ENCODE measurements at places on chromosomes 11 and 22.

GRCh38 chr11:61170566-61170965 is 9.3 kb upstream of the VPS37C start:
- no peak for DNase-seq

DNA sequence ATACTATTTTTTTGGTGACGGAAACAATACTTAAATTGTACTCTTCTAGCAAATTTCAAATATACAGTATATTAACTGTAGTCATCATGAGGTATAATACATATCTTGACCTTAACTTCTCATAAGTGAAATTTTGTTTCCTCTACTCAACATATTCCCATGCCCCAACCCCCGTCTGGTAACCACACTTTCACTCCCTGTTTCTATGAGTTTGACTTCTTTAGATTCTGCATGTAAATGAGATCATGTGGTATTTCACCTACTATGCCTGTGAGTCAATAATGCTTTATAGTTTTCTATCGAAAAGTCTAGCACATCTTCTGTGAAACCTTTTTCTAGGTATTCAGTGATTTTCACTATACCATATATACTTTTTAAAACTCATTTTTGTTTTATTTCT is 663.2 kb downstream of the CNTN5 start:
- no peak for DNase-seq

DNA sequence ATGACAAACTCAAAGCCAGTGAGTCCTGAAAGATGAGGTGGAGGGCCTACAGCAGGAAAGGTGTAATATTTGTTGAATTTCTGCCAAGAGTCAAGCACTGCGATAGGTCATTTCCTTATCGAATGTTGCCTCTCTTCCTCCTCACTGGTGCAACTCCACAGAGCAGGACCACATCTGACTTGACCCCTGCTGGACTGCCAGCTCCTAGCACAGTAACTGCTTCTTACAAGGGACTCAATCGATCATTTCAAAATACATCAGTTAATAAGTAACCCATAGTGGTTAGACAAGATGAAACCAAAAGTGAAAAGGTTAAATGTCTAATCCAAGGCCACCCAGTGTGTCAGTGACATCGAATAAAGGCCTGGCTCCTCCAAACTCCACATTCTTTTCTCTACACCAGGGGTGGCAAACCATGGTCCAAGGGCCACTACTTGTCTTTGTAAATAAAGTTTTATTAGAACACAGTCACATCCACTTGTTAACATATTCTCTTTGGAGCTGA is 98.5 kb upstream of the CSNK2A3 start:
- no peak for DNase-seq

DNA sequence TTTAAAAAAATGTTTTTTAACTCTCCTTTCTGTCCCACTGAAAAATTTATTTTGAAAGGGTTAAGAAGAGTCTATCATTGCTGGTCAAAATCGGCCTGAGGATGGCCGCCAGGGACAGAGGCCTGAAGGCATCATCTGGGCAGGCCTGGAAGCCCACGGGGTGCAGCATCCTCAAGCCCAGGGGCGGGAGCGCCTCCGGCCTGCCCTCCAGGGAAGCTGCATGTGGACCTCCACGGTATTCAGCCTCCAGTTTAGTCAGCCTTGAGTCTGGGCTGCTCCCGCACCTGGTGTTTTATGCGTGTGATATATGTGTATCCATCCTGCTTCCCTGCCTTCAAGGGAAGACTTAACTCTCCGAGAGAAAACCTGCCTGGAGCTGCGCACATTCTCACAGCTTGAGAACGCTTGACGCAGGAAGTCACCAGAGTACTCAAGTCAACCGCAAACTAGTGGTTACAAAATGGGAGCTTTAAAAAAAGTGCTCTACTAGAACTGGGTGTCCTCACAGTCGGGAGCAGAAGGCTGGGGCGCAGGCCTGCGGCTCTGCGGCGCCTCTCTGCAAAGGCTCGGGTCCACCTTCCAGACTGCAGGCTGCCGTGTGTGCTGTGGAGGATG is 13.6 kb upstream of the BID start:
- peak; percentile 71 for DNase-seq

DNA sequence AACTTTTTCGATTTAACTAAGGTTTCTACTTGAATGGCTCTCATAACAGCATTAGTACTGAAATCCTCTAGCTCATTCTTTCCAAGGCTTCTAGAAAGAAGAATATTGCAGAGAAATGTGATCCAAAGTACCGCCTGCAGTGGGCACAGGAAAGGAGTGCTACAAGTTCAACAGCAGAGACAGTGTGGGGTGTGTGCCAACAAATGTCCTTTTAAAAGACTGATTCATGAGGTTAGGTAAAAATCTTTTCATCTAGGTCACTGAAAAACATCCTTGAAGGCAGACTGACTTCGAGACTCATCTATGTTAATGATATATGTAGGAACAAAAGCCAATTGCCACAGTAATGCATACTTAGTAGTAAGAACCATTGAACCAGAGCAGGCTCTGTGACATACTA is 349.1 kb upstream of the PITPNB start:
- no peak for DNase-seq

DNA sequence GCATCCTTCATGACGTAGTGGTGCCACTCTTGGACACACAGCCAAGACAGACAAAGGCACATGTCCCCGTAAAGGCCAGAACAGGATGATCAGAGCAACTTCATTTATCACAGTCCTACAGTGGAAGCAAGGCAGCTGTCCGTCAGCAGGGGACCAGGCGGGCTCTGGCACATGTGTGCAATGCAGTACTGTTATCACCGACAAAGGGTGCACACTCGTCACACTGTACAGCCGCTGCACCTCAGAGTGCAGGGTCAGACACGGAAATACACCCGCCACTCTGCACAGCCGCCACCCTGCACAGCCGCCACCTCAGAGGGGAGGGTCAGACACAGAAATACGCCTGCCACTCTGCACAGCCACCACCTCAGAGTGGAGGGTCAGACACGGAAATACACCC is 13.4 kb upstream of the IL17REL start:
- DNase-seq = no peak

DNA sequence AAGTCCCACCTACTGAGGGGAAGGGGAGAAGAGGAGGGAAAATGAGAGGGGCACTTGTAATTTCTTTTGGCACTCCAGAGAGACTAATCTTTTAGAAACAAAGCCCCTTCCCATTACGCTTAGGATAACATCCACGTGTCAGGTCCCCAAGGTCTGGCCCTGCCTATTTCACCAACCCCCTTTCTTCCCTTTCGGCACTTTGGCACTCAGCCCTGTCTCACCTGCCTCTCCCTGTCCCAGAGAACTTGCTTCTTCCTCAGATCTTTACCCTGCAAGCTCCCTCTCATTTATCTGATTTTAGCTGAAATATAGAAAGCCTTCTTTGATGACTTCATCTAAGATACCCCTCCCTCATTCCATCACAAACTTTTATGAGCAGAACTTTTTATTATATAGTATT is 55.5 kb downstream of the RASSF10 start:
- DNase-seq = no peak

- no peak for DNase-seq
Measured at GRCh38 chr22:30878516-30879414, 89.8 kb downstream of the MORC2 start.

DNA sequence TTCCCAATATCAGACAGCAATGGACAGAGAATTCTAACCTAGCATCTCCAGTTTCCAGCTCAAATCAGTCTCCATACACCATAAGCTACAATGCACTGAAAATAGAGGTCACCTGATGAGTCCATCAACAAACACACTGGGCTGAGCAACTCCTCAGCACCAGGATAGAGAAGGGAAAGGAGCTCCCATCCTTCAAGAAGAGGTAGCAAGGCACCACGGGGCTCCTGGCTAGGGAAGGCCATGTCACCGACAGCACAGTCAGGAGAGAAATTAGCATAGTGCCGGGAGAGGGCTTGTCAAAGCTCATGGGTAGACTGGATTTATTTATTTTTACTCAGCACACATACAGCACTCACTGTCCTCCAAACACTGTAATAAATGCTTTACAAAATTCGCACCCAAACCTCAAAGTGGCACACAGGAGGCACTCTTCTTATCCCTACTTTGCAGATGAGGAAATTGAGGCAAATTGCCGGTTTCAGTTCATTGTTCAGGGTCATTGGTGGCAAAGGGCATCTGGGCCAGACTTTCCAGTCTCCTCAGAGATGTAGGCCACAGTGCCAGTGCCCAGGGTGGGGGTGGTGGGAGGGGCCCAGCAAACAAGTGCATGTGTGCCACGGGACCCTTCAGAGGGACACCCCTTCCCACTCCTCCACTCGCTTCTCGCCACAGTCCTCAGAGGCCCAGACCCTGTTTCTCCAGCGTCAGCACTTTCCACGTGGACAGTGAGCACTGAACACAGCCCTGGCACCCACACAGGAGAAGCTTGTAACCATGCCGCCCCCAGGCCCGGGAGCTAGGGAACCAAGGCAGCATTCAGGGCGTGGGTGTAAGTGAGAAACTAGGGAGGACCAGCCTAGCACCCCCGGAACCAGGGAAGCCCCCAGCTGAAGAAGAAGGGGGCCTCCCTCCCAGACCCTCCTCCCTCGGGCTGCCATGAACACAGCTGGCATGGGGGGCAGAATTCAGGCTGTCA is 1417.4 kb downstream of the TBC1D22A start:
- no peak for DNase-seq

GRCh38 chr11:120391292-120391691 is 55.1 kb downstream of the ARHGEF12 start:
- no peak for DNase-seq

DNA sequence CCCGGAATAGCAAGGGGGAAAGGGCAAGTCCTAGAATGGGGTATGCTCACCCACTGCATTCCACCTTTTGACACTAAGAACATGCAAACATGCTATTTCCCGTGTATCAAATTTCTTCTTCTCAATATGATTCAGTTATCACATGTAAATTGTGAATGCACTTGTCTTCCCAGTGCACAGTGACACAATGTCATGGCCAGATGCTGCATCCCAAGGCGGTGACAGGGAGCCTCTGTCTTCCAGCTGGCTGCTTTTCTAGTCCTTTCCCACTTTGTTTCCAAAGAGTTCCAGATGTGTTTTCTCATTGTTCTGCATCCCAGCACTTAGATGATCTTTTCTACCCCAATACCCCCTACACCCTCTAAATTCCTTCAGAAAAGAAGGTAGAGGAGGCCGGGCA is 12.4 kb downstream of the SLC25A18 start:
- no peak for DNase-seq

- no peak for DNase-seq
Measured at GRCh38 chr22:19406281-19406811, 25.2 kb downstream of the HIRA start.

DNA sequence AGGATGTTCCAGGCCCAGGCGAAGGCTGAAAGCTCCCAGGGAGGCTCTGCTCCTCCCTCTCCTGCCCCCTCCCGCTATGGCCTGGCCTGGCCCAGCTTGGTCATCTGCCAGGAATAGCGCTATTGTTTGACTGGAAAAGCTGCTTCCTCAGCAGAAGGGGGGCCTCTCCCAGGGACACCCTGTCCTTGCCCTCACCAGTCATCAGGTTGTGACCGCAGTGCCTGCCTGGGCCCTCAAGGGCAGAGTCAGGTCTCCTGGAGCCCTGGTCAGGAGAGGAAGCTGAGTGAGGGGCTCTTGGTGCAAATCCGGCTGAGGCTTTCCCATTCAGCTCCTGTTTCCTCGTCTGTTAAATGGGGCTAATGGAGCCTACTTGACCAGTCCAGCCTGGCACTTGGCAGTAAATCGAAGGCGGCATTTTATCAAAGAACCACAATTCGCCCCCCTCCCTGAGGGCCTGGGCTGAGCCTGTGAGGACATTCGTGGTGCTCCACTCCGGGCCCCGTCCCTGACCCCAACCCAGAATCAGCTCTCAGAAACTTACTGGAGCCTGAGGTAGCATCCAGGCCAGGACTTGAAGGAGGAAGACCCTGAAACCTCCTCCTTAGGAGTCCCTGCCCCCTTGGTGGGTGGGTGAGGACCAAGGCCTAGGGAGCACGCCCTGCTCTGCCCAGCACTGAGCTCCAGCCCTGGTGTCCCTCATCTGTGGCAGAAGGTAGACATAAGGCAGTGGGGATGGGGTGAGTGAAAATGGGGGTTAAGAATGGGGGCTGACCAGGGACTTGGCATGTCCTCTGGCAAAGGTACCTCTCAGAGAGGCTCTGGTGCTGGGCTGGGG is 2.0 kb upstream of the CASTOR1 start:
- no peak for DNase-seq

- DNase-seq = peak; percentile 56
Measured at GRCh38 chr11:110565357-110566336, 135.9 kb downstream of the FDX1 start.

- no peak for DNase-seq
Measured at GRCh38 chr11:134509381-134510232, 97.6 kb upstream of the B3GAT1 start.

DNA sequence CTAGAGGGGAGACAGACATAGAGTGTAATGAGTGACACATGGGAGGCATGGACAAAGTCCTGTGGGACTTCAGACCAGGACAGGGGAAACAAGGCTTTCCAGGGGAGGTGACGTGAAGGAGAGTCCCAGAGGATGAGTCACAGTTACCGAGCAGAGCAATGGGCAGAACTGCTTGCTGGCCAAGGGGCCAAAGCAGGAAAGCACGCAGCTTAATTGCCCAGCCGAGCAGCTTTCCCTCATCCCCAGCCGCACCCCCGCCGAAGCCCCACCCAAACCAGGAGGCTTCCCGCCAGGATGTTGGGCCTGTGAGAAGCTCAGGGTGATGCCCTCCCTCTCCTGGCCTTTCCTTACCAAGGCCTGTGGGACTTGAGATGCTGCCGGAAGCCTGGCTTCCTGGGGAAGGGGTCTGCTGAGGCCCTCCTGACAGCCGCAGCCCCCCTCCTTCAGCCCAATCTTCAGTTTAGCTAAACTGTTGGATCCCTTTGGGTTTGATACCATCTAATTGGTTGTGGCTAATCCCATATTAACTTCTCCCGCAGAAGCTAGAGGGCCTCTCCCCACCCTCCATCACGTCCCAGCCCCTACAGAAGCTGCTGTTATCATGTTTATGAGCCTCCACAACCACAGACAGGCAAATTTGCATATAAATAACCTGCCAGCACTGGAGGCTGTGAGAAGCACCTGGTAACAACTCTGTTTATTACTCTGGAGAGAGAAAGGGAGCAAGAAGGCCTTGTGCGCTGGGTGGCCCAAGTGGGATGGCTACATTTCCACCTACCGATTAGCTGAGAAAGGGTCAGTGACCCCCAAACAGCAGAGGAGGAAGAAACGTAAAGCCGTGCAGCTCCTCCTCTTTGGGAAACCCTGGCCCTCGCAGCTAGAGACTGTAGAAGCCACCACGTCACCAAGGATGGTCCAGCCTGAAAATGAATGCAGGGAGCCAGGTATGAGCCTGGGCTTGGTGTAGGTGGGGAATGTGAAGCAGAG is 80.0 kb downstream of the TRIM29 start:
- no peak for DNase-seq

DNA sequence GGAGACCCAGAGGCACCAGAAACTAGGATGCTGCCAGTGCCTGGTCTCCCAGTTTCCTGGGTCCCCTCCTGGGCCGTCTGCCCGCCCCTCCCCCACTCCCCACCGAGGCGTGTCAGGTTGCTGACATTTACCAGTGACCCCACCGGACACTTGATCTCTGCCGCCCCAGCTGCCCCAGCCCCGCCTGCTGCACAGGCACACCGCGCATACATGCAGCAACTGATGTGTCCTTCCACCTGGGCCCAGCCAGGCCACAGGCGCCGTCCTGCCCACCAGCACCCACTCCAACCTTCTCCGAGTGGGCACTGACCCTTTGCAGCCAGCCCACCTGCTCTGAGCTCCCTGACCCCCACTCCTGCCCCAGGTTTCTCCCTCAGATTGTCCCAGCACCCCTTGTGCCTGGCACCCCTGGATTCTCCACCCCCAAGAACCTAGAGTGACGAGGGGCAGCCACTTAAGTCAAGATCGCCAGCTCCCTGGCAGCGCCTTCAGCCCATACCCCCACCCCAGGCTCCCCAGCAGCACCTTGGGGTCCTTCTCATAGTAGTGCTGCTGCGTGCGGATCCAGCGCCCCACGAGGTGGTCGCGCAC is 548 bp downstream of the PYGM start:
- no peak for DNase-seq

GRCh38 chr11:8248786-8249185 is 14.9 kb downstream of the LMO1 start:
- no peak for DNase-seq
